ENCODE measurements at places on chromosomes 1 and 21. TPM values are rescaled to one million over a fixed set of nuclear protein-coding genes. Genes with fewer than 3 reads are reported as not detected.

The TSTD1 gene
- 29.7 TPM for total RNA-seq

The MANEAL gene
- 15.3 TPM for total RNA-seq

The TSPEAR gene
- total RNA-seq = not detected

The MX2 gene
- 1.9 TPM for total RNA-seq

The SLFNL1 gene
- 0.82 TPM for total RNA-seq

The OR2T29 gene
- not detected for total RNA-seq

The TMEM82 gene
- not detected for total RNA-seq

Measured in camera-type eye (tissue), 1 donor.